A172 (cell line): ENCODE measurements at places on chromosomes 7 and 10. TPM values are rescaled to one million over a fixed set of nuclear protein-coding genes. Genes with fewer than 3 reads are reported as not detected.

PAPOLB gene
- not detected in 2 replicates for total RNA-seq

NAT16 gene
- total RNA-seq, result 0.93 TPM in 1 of 2 replicates, not detected in the other

WDR86 gene
- 0.10 TPM in 1 of 2 replicates, not detected in the other for total RNA-seq

SLC18A3 gene
- total RNA-seq, result not detected in 2 replicates

COL13A1 gene
- 0.86 and 1.1 TPM in 2 replicates for total RNA-seq

POM121L12 gene
- not detected in 2 replicates for total RNA-seq

RBP3 gene
- not detected in 2 replicates for total RNA-seq

AMPH gene
- 12.4 and 13.4 TPM in 2 replicates for total RNA-seq

- peak; percentile 54 for DNase-seq
Measured at GRCh38 chr10:32367793-32368453, 21.0 kb upstream of the EPC1 start.

- DNase-seq, result no peak
Measured at GRCh38 chr10:97002670-97003069, 170.6 kb downstream of the LCOR start.

GRCh38 chr10:16544099-16544498 lies 22.4 kb upstream of the C1QL3 start:
- no peak for DNase-seq

GRCh38 chr7:47314728-47315607 lies 266.9 kb downstream of the TNS3 start:
- no peak for DNase-seq

- DNase-seq, result no peak
Measured at GRCh38 chr10:128993911-128994538, 473.0 kb upstream of the MGMT start.

DNA sequence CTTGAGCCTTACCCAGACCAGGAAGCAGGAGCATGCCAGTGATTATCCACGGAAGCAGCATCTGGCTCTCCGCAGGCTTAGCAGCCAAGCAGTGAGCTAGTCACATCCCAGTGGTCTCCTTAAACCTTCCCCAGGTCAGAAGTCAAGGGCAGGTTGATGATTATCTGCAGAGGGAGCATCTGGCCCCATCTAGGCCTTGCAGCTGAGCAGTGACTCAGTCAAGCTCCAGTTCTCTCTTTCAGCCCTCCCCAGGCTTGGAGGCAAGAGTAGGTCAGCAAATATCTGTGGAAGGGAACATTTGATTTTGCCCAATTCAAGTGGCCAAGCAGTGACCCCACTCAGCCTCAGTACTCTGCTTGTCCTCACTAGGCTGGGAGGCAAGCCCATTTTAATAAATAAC lies 61.6 kb downstream of the ANKRD7 start:
- no peak for DNase-seq

- DNase-seq, result no peak
Measured at GRCh38 chr7:50703654-50704053, 79.0 kb downstream of the GRB10 start.

- no peak for DNase-seq
Measured at GRCh38 chr10:117543225-117544003, 868 bp downstream of the EMX2 start.

- no peak for DNase-seq
Measured at GRCh38 chr10:58210160-58210559, 57.5 kb downstream of the IPMK start.

DNA sequence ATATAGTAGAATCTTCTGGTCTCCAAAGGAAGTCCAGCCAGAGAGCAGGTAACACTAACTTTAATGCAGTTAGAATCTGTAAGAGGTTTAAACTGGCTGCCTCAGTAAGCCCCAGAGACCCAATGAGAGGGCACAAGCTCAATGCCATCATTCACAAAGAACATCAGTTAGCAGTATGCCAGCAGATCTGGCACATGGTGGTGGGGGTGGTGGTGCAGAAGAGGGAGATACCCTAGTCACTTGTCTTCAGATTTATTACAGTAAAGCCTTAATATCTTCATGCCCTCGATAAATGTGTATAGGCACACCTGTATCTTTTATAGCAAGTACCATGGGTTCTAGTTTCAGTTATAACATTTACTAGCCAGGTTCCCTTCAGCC lies 86.2 kb downstream of the SORBS1 start:
- DNase-seq, result no peak

GRCh38 chr7:15397159-15397550 lies 164.7 kb downstream of the AGMO start:
- no peak for DNase-seq

DNA sequence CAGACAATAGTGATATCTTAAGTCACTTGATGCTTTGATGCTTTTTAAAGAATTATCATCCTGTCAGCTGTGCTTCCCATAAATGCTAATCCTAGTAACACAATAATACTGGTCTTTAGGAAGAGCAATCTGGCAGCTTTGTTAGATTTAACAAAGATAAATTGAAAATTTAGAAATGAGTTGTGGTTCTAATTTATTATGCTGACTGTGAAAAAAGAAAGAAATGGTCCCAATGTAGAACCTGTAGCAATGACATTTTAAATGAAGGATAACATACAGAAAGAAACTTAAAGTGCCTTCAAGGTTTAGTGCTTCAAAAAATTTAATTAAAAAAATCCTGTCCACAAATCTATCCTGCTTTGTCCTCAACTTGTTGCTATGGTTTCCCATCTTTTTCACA lies 81.6 kb upstream of the HGF start:
- no peak for DNase-seq

GRCh38 chr7:134902058-134902457 lies 84.2 kb upstream of the AGBL3 start:
- DNase-seq, result no peak

DNA sequence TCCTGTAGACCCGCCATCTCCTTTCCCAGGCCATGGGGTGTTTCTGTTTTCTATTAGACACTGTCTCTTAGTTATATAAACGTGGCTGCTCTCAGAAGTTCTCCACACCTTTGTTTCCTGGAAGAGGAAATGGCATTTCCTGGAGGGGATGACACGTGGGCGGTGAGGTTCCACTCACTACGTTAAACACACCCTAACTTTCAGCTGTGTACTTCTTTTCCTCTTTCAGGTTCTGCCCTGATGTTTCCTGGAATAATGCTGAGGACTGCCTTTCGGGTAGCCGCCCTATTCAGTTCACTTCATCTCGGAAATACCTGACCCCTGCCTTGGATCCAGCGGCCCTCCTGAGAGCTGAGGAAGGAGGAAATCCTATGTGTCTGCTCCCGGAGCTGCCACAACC lies 3.4 kb upstream of the PRKCQ start:
- no peak for DNase-seq

DNA sequence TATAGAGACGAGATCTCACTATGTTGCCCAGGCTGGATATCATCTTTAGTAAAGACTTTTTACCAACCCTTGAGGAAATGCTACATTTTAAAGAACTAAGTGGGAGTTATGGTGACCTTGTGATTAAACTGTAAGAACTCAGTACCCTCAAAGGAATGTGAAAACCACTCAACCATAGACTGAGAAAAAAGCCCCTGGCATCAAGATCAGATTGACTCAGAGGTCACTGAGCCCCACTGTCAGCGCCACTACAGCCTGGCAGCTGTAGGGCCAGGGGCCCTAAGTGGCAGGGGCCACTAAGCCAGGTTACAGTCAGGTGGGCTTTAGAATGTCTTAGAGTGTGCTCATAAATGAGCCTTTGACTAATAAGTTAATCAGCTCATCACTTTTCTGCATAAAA lies 55.9 kb downstream of the APBB1IP start:
- DNase-seq, result no peak

DNA sequence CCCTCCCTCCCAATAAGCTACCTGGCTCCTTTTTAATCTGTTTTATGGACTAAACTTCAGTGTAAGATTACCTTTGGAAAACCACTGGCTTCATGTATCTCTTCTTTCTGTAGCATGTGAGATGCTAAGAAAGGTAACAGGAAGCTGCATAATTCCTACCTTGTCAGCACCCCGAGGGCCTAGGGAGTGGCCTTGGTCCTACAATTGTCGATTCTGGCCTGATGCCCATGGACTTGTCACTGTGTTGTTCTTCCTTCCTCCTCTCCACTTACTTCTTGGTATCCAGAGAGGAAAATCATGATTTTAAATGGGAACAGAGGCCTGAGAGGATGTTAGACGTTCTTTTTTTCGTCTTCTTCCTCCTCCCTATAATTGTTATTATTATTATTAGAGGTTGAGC lies 42.9 kb upstream of the PDZD8 start:
- DNase-seq, result no peak

DNA sequence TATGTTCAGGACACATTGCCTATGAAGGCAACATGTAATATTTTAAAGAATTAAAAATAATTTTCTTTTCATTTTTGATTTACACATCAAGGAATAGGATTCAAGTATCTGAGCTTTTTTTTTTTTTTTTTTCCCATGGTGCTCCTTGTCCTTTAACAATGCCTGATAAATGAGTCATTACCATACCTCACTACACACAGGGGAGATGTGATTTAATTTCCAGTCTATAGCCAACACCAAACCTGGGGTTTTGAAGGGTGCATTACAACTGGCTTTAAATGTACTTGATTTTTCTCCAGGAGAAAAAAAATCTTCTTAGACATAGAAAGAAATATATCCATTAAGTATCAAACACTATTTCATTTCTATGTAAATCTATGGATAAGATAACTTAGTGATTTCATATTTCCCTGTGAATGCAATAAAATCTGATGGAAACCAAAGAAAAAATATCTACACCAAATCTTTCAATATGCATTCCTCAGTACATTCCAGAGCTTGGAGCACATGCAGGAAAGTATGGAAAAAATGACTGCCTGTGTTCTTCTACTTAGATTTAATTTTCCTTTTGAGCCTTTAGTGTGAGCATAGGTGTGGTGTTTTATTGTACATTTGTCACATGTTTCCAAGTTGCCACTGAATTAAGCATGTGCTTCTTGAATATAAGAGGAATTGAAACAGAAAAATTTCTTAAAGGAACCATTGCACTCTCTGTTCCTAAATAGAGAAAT lies 204.8 kb upstream of the MEOX2 start:
- DNase-seq, result peak; percentile 51

- DNase-seq, result no peak
Measured at GRCh38 chr7:16465469-16466361, at the start of gene SOSTDC1. TSS of gene SOSTDC1 (minus strand) at chr7:16465738. CDS start at chr7:16465668, 70 bp downstream.

- peak; percentile 68 for DNase-seq
Measured at GRCh38 chr7:24831240-24831639, 74.0 kb upstream of the GSDME start.

- DNase-seq, result no peak
Measured at GRCh38 chr10:28366994-28367393, 64.1 kb upstream of the MPP7 start.

DNA sequence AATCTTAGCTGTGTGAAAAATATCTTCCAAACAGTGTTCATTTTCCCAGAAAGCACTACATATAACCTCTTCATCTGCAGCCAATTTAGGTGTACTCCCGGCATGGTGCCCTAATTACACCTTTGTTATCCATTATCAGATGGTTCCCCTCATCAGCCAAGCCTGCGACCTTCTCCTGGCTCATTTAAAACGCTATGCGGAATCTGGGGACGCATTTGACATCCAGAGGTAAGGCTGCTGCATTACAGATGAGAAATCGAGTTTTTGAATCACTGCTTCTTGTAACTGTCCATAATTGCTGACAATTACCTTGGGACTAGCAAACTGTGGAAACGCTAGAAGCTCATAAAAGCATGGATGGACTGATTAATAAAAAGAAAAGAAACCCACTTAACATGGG lies 109.5 kb downstream of the PARP12 start:
- no peak for DNase-seq

DNA sequence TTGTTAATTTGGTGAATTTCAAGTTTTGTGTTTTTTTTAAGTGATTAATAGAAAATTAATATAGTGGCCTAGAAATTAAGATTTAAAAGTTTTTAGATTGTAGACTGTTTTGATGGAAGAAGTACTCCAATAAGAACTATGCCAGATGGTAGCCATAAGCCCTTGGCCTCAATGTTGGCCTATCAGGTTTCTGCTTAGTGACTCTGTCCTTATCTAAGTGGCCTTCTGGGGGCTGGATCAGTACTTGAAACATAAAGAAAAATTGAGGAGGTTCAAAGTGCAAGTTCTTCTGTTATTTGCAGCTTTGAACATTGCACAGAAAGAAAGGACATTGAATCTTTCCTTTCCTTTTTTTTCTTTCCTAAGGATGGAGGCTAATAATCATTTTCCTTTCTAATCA lies 9.9 kb downstream of the CCDC126 start:
- no peak for DNase-seq

- DNase-seq, result no peak
Measured at GRCh38 chr7:146094356-146094755, 22.2 kb upstream of the CNTNAP2 start.

DNA sequence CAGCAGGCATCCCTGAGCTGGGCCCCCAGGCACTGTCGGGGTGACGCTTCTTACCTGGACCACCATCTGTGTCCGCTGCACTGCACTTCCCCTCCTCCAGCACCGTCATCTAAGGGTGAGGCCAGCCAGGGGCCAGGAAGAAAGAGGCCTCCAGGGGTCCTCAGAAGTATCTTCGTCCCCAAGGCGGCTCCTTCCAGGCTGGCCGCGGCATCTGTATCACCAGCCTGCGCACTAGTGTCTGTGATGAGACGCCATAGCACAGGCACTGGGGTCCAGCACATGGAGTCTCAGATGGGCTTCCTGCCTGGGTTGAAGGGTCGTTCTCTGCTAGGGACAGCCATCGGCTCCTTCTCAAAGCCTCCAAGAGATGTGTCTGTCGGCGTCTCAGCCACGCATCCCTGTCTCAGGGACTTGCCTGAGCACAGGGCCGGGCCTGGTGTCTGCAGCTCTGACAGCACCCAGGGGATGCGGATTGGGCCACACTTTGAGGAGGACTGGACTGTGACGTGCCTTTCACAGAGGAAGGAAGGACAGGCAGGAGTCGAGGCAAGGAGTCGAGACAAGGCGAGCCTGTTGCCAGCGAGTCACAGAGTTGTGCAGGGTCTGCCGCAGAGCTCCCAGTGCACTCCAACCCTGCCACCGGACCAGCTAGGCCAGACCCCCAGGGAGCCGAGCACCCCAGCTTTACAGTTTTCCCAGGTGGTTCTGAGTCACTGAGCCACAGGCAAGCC lies 101.5 kb upstream of the DIP2C start:
- DNase-seq, result no peak

- no peak for DNase-seq
Measured at GRCh38 chr10:1507436-1507835, 229.9 kb downstream of the ADARB2 start.
